ENCODE measurements at places on chromosomes 5 and 9. TPM values are rescaled to one million over a fixed set of nuclear protein-coding genes. Genes with fewer than 3 reads are reported as not detected.

GRCh38 chr9:76691517-76692313, 72.5 kb upstream of the PCA3 start:
- no peak for DNase-seq

Gene ALAD
- 55.4 TPM for polyA plus RNA-seq

Gene GPR151
- not detected for polyA plus RNA-seq

DNA sequence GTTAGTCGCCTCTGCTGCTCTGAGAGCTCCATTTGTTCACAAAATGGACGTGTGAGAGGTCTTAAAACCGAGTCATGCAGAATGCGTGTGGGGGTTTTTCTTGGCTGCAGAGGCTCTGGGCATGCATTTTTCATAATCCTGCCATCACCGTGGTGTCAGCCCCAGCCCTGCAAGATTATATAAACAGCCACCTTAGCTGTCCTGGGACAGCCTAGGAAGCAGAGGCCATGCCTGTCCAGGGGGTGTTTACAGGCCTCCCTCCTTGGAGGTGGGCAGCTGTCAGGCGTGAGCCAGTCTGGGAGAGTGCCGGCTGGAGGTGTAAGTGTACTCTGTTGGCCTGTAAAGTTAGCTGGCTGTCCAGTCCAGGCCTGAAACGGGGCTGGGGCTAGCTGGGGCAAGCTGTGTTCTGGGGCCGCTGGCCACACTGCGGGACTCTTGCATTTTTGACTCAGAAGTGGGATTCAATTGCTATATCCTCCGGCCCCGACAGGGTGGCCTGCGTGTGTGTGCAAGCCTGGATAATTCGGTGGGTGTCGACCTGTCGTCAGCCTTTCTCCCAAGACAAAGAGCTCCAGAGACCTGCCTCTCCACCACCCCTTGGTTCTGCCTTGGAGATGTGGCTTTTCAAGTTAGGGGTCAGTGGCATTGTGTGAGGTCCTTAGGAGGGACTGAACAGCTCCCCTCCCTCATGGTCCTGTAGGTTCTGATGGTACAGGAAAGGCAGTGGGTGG, 2.4 kb downstream of the WNK2 start:
- DNase-seq = no peak

Gene PCDHA1
- polyA plus RNA-seq = 0.03 TPM
